ENCODE measurements at places on chromosomes 12 and 14.

GRCh38 chr14:61403411-61403810 lies 82.0 kb downstream of the PRKCH start:
- no peak for DNase-seq

- no peak for DNase-seq
These were observed 96.8 kb upstream of the IFNG-AS1 start for GRCh38 chr12:67892259-67893021.

DNA sequence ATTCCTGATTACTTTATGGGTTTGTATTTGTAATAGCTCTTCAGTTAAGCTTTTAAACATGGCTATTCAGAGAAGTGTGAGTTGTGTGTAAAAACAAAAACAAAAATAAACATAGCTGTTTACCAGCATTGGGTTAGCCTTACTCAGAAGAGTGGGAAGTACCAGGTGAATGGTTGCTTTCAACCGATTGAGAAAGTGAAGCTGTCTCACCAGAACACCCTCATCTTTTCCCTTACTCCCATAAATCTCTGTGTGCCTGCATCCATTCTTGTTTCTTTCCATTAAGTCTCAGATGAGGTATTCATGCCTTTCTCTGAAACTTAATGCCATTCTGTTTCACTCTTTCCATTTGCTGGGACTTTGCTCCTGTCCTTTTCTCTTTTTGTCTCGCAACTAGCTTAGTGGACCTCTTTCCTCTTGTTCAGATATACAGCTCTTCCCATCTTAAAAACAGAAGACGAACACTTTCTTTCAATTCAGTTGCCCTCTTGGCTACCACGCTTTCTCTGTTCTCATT lies 10.7 kb downstream of the BORCS5 start:
- DNase-seq = no peak

GRCh38 chr12:94175763-94176668 lies 27.6 kb downstream of the PLXNC1 start:
- no peak for DNase-seq

DNA sequence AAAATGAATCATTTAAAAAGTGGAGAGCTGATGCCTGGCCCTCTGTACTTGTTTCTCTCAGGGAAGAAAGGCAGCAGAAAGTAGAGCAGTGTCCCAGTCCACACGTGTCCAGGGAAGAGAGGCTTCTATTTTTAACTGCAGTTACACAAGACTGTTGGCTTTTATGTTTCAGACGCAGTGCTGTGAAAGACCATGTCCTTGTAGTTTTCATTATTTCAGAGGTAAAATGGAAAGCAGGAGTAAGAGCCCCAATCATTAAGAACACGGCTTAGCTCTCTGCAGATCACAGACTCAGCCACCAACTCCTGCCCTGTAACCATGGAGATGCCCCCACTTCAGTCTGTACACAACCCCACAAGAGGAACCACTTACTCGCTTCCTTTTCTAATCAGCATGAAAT lies 336.3 kb downstream of the DAD1 start:
- no peak for DNase-seq

DNA sequence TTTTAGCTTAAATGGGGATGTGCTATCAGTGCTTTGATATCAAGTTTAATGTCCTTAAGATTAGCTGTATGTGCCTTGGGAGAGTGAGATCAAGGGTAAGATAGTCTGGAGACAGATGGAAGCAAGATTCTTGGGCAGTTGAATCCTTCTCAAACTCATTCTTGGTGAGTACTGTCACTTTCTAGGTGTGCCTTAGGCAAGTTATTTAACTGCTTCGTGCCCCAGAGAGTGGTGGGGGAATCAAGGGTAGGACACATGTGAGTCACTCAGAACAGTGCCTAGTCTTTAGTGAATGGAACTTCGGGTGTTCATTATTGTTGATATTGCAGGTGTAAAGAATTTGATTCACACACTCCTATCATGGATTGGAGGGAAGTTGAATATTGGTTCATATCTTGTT lies 803.7 kb downstream of the DIO2 start:
- DNase-seq = no peak

DNA sequence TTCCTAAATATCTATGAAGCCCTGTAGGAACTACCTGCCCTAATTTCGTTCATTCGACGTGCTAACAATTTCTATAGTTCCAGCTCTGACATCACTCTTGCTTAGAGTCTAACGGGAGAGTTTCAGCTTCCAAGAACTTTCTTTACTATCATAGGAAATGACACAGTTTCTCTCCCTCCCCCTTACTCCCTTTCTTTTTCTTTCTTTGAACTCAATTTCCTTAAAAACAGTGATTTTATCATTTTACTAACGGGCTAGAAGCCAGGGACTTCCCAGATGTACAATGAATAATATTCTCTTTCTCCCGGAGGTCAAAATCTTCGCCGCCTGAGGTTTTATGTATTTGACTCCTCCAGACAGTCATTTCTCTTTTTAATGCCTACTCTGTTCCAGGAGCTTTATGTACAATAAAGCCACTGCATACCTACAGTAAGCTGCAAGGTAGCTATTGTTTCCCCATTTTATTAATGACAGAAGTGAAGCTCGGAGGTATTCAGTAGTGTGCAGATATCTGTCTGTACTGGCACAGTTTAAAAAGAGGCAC lies 15.7 kb downstream of the SMCO2 start:
- no peak for DNase-seq

DNA sequence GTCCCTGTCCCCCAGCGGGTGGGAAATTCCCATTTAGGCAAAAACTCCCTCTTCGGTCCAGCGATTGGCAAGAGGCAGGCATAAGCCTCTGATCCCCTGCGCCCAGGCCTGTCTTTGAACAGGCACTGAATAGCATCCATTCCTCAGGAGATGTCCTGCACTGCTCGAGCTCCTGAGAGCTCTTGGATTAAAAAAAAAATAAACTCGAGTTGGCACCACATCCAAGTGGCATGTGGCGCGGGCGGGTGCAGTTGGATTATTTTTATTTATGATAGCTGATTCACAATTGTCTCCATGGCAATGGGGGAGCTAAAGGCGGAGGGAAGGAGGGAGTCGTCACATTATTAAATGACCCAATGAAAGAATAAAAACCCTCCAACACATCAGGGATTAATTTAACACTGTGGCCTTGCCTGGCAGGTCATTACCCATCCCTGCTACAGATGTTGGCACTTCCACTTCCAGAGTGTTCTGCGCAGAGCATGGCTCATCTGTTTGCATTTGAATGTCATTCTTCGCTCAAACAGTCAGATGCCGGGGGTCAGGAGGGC lies 207.2 kb downstream of the AACS start:
- no peak for DNase-seq

- DNase-seq = no peak
These were observed 32.9 kb downstream of the CALM1 start for GRCh38 chr14:90429754-90430153.

DNA sequence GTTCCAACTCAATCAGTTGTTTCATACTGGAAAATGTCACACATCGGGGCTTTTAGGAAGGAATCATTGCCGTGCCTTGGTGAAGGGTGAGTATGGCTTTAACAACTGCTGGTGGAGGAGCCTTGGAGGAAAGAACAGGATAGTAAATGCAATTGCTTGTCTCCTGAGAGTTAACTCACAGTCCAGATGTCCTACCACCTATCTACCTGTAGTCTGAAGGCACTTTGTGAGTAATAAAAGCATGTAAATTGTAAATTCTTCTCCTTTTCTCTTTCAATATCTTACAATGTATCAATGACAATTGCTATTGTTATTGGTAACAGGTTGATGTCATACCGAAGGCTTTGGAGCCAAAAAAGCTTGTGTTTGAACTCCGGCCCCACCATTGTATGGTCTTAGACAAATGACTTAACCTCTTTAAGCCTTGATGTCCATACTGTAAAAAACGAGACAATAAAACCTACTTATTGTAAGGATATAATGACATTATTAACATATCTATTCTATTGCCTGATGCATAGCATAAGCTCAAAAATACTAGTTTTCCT lies 397.4 kb downstream of the ADAMTS20 start:
- no peak for DNase-seq

GRCh38 chr12:53985994-53986685 lies 1.2 kb downstream of the HOXC10 start:
- DNase-seq = no peak

GRCh38 chr12:104964167-104964855 lies 6.2 kb upstream of the SLC41A2 start:
- DNase-seq = no peak

DNA sequence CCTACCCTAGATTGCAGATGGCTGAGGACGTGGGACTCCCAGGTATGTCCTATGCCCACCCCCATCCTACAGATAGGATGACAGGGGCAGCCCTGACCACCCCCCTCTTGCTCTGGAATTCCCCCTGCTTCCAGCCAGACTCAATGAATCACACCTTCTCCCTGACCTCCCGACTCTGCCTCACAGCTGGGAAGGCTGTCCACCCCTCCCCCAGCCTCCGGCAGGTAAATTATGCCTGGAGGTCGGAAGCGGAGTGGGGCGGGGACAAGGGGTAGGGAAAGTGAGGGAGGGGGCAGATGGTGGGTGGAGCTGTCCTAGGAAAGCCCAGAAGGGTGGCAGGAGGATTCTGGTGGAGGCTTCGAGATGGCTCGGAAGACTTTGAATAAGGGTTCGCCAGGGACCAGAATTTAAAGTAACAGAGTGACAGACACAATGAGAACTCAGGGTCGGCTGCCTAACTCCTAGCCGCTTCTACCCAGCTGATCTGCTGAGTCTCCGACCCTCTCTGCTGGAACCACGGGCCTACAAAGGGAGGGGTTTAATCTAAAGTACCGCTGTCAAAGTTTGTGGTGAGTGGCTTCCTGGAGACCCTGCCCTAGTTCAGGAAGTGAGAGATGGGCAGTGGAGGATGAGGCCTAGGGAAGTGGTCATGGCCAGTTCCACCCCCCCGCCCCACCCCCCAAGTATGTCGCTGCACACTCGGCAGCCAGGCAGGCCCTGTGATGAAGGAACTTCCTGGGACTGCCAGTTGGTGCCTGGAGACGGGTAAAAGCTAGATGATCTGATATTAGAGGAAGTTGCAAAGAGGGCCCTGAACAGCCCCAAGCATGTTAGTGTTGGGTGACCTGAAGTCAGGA lies 4.2 kb downstream of the PLEKHG3 start:
- no peak for DNase-seq

DNA sequence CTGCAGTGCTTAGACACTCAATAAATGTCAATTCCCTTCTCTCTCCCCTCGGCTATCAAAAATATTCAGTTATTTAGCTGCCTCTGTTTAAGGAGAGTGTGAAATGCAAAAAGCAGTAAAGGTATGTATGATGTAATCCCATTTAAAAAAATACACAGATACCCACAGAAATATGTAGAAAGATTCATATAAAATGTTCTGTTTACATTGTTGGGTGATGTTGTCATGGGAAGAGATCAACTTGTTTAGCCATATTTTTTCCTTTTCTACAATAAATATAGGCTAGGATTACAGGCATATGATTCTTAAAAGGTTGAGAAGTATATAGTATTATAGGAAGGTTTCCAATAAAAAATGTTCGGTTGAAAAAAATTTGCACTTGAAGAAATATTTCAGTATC lies 7.8 kb downstream of the PPP2R3C start:
- no peak for DNase-seq

DNA sequence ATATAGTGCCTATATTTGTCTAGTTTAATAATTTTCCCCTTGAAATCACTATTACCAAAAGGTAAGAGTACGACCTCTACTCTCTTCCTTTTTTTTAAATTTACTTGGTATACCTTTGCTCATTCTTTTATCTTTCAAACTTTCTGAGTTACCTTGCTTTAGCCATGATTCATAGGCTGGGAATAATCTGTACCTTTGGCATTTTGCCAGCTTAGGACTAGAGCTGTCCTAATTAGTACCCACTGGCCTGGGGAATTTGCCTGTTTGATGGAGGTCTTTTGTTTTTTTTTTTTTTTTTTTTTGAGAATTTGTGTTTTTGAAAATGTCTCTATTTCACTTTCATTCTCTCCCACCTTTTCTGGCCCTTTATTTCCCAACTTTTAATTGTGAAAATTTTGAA lies 8.7 kb upstream of the SLC4A8 start:
- DNase-seq = no peak

- DNase-seq = no peak
These were observed 15.5 kb upstream of the CLEC2A start for GRCh38 chr12:9947674-9948073.

- DNase-seq = no peak
These were observed 56.8 kb upstream of the LRRK2 start for GRCh38 chr12:40168001-40168400.

- DNase-seq = no peak
These were observed 3.7 kb downstream of the TDG start for GRCh38 chr12:103969391-103969790.

DNA sequence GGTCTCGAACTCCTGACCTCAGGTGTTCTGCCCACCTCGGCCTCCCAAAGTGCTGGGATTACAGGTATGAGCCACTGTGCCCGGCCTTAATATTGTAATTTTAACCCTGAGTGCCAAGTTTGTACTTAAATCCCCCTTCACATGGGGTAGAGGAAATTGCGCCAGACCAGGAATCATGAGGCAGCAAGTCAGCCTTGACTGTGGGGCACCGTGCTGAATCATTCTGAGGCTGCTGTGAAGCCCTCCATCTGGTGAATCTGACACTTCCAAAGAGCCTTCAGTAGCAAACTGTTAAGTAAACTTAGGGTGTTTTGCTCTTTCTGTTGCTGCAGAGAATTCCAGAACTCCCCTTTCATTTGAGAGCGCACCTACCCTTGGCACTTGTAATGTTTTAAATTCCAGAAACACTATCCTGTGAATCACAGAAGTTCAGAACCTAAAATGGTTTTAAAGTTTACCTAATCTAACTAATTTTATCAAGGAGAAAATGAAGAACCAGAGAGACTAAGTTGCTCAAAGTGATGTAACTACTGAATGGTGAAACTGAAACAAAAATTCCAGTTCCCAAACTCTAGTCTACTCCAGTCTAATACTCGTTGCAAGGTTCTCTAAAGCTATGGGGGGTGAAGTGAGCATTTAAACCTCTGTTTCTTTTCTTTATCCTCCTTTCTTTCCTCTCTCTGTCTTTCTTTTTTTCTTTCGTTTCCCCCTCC lies 7.5 kb downstream of the HEBP1 start:
- no peak for DNase-seq

GRCh38 chr12:130460611-130461446 lies 123.1 kb downstream of the PIWIL1 start:
- no peak for DNase-seq

DNA sequence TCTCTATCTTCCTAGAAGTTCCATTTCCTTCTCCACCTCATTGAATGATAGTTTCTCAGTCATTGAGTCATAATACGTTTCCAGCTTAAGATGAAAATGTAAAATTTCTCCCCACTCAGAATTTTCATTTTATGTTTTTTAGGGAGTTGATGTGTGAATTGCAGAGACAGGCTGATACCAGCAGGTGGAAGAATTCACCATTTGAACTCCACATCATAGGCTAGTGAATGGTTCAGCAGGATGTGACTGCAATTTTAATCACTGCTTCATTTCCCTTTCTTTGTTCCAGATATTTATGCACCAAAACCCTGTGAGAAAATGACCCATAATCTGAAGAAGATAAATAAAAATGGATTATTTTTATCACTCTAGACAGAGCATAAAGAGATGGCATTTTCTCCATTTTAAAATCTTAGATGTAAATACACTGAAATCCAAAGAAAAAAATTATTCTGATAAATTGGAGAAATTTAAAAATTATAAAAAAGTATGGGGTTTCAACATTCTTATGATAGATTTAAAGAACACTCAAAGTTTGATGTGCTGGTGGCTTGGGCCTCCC lies 10.6 kb upstream of the PYGL start:
- no peak for DNase-seq

Measured in cortex of kidney (tissue), 1 donor.